ENCODE measurements at places on chromosomes 12 and 14.

DNA sequence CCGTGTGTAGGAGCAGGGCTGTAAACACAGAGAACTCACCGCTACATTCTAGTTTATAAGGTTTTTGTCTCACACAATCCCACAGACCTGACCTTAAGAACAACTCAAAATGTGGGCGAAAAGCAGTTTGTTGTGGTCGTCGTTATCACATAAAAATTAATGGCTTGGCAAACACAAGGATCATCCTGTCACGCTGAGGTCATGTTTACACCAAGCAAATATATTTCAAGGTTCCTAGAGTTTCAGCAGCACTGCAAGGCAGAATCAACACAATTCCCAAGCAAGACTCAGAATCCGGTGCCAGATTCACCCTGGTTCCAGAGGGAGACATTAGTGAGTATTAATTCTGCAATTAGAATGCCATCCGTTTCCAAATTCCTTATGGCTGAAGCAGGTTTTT, 30.1 kb upstream of the MAP1LC3B2 start:
- no peak for DNase-seq

- no peak for DNase-seq
Measured at GRCh38 chr12:95173392-95174251, 43.6 kb downstream of the FGD6 start.

DNA sequence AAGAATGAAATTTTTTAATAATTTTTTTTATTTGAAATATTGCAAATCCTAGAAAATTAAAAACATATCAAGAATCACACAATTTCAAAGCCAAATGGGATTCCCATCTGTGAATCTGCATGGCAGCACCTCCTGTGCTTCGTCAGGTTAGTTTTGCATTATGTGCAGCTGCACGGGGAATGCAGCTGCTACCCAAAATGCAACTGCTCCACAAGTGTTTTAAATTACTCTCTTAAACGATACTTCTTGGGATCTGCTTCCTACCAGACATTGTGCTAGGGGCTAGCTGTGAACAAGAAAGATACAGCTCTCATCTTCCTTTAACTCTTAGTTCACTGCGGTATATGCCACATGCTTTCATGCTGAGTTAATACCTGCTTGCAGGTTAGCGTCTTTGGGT, 154.2 kb downstream of the CRADD start:
- no peak for DNase-seq

GRCh38 chr12:103318566-103318965, 177.2 kb downstream of the C12orf42 start:
- no peak for DNase-seq

- no peak for DNase-seq
Measured at GRCh38 chr12:29286081-29286790, 94.7 kb downstream of the ERGIC2 start.

- DNase-seq, result no peak
Measured at GRCh38 chr14:105303949-105304348, 3.1 kb upstream of the BRF1 start.

DNA sequence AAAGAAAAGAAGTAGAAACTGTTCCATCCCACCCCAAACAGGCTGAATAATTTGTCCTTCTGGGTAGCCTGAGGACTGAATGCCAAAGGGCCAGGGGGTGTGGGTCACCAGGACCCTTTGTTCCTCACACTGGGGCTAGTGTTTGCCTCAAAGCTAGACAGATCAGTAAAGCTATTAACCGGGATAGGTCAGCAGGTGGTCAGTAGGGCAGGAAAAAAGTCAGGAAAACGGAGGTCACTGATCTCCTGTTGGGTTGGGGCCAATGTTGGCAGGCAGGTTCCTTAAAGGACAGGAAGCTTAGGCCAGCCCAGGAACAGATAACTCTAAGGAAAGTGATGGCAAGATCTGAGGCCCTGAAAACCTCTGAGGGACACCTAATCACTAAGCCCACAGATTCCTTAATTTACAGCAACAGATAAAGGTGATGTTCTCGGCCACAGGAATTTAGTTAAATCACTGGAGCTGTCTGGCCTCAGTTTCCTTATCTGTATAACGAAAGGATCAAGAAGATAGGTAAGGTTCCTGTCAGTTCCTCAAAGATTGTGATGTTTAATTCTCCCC, 22.7 kb upstream of the TMPO start:
- DNase-seq, result no peak

DNA sequence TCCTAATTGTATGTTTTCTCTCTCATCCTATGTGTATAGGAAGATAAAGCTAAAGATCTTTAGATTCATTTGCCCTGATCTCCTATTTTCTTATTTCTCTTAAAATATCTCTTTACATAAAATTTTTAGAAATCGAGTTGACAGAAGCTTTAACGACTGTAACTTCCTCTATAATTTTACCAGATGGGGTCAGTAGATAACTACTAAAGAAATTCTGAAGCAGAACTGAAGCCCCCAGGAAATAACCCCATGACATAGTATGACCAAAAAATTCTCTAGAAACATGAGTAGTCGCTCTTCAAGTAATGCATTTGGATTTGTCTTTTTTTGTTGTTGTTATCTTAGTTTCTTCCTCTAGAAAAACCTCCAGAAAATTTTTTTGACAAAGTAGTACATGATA, 288.0 kb downstream of the ERC1 start:
- DNase-seq, result no peak

DNA sequence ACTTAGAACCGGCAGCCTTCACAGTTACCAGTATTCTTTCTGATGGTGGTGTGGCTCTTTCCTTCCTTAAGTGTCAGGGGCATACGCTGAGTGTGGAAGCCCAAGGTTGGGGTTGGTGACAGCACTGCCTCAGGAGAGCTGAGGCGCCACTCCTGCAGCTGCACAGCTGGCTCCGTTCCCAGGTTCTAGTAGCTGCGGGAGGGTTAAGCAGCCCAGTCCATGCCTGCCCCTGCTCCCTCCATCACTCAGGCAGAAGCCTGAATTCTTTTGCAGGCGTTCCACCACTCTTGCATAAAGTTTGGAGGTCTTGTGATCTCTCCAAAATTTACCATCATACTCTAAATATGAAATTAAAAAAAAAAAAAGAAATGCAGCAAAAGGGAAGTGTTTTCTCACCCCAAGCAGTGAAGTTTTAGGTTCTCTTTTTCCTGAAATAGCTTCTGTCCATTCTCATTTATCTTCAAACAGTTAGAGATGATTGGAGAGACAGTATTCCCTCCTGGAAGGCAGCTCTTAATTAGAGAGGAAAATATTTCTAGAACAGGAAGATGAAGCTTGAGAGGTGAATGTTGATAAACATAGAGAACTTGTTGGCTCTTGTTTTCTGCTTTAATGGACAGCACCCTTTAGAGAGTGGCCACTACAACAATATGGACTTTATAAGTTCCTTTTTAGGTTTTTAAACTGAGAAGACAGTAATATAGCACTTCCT, 136.1 kb downstream of the FGD4 start:
- DNase-seq, result no peak

- DNase-seq, result no peak
Measured at GRCh38 chr12:62264706-62265105, 4.5 kb downstream of the USP15 start.

DNA sequence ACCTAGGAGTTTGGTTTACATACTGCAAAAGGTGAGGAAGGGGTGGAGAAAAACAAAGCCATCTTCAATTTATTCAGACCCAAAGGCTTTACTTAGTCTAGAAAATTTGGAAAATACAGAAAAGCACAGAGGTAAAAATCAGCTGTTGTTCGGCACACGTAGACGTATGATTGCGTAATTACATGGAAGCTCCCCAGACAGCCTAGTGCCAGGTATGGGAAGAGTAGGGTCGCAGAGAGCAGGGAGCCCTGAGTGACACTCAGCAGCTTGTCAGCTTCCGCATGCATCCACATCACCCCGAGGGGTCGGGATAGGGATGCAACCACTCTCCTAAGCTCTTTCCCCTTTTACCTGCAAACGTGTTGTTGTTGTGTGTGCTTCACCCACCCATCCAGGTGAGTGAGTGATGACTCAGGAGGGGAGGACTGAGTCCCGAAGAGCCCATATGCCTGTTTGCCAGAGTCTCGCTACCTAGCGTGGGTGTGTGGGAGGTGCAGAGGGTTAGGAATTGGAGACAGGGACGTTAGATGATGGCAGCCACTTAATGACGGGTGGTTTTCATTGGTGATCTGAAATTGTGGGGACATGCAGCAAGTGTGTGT, 20.1 kb downstream of the PIWIL1 start:
- DNase-seq, result no peak

- DNase-seq, result no peak
Measured at GRCh38 chr14:103533999-103534575, 5.1 kb downstream of the TRMT61A start.

DNA sequence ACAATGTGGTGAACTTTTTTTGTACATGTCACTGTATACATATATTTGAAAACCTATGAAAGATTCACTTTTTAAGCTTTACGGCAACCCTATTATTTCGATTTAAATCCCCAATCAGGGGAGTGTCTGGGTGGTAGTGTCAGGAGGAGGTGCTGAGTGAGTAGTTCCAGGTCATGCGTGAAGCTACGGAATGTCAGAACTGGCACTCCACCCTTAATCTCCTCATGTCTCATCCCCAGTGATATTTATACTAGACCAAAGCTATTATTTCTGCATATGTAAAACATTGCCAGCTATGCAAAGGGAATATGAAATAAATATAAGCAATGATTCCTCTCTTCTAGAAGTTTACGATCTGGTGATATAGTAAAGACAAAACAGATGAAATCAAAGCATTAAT, 12.3 kb downstream of the NR1H4 start:
- no peak for DNase-seq

- no peak for DNase-seq
Measured at GRCh38 chr12:32270818-32271710, 128.3 kb upstream of the FGD4 start.

- DNase-seq, result no peak
Measured at GRCh38 chr12:11875414-11875935, 195.3 kb upstream of the BCL2L14 start.

DNA sequence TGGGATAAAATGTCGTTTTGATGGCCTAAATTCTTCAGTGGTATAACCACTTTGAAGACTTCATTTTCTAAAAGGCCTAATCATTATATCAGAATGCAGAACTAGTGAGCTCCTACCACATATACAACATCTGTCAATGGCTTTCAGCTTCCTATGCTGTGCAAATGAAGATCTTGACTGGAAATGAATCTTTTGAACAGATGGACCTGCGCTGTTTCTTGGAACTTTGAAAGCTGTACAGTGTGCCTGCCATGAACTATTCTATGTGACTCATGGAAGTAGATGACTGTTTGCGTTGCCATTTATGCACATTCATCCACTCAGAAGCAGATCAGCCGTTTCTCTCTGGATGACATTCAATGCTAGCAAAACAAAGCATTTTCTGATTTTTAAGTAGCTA, 542.2 kb upstream of the USP15 start:
- DNase-seq, result no peak

DNA sequence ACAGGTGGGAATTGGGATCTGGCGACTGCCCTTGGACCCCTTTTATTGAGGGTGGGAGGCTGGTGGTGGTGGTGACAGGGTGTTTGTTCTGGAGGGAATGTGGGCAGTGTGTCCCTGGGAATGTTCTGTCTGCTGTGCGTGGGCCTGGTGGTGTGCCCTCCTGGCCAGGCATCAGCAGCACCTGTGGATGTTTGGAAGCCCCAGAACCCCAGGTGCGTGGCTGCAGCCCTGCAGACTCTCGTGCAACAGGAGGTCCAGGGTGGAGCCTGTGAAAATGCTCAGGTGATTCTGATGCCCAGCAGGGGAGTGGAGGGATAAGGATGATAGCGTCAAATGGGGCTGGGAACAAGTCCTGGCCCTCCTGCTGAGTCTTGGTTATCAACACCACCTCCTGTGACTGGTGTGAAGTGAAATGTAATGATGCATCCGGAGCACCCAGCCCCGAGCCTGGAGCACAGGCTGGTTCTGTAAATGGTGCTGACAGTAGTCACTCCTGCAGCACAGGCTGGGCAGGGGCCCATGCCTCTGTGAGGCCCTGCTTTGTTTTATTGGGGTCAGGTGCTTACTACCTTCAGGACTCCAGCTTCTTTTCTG, 176.6 kb downstream of the TSPAN9 start:
- DNase-seq, result no peak

- peak; percentile 11 for DNase-seq
Measured at GRCh38 chr12:30795410-30796312, 40.9 kb upstream of the CAPRIN2 start.

DNA sequence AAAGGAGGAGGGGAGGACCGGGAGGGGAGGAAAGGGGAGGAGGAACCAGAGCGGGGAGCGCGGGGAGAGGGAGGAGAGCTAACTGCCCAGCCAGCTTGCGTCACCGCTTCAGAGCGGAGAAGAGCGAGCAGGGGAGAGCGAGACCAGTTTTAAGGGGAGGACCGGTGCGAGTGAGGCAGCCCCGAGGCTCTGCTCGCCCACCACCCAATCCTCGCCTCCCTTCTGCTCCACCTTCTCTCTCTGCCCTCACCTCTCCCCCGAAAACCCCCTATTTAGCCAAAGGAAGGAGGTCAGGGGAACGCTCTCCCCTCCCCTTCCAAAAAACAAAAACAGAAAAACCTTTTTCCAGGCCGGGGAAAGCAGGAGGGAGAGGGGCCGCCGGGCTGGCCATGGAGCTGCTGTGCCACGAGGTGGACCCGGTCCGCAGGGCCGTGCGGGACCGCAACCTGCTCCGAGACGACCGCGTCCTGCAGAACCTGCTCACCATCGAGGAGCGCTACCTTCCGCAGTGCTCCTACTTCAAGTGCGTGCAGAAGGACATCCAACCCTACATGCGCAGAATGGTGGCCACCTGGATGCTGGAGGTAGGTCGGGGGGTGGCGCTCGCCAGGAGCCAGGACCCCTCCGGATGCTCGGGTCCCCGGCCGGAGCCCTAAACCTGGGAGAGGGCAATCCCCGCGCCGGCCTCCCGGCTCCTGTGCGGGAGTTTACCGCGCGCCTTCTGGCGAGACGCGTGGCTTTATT, at the start of gene CCND2:
Gene CCND2, plus strand, starts transcription at position 111 of the 744 bp plus-strand sequence. Its CDS starts 279 bp downstream, at position 390.
- no peak for DNase-seq

DNA sequence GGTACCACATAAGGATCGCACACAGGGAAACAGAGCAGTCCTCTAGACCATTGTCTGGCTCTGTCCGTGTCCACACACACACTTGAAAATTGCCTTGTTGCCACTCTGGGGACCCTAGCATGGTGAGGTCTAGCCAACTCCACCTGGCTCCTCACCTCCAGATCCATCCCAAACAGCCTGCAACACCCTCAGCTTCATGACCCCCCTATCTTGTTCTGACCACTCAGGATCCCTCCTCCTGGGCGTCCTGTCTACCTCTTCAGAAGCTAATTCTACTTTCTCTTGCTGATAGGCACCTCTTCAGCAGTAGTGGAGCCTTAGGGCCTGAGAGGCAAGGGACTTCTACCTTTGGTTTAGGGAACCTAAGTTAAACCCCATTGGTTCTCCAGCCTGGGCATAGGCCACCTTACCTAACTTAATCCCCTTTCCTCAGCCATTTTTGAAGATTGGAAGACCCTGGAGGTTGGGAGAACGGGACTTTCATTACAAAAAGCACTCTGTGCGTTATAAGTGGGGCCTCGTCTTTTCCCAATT, 697 bp upstream of the HOXC5 start:
- DNase-seq, result no peak
